ENCODE measurements at places on chromosomes 3 and 15.

DNA sequence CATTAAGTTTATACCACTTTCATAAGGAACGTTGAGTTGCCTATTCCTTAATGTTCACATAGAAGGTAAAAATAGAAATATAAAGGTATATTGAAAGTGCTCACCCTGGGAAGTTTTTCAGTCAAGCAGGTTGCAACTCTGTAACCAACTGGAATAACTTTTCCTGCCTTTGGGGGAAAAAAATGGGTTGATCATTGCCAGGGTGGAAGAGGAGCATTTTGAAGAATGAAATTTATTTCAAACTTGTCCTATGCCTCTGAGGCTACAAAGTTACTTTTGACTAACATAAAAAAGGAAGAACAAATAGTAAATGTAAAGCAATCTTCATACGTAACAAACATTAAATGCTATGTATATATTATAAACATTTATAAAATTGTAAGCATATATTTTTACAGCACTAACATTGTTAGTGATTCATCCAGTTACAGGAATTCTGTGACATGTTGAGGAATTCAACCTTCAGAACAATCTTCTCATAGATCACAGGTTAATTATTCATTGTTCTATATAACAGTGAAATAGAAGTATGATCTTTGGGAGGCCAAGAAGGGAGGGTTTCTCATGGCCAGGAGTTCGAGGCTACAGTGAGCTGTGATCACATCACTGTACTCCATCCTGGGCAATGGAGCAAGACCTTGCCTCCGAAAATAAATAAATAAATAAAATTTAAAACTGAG, 13.5 kb downstream of the EFHB start:
- no peak for DNase-seq

- DNase-seq, result no peak
Observed at GRCh38 chr3:136050250-136050649, 84.7 kb downstream of the PPP2R3A start.

- DNase-seq, result no peak
Observed at GRCh38 chr3:78165876-78166275, 1126.0 kb downstream of the ROBO2 start.

DNA sequence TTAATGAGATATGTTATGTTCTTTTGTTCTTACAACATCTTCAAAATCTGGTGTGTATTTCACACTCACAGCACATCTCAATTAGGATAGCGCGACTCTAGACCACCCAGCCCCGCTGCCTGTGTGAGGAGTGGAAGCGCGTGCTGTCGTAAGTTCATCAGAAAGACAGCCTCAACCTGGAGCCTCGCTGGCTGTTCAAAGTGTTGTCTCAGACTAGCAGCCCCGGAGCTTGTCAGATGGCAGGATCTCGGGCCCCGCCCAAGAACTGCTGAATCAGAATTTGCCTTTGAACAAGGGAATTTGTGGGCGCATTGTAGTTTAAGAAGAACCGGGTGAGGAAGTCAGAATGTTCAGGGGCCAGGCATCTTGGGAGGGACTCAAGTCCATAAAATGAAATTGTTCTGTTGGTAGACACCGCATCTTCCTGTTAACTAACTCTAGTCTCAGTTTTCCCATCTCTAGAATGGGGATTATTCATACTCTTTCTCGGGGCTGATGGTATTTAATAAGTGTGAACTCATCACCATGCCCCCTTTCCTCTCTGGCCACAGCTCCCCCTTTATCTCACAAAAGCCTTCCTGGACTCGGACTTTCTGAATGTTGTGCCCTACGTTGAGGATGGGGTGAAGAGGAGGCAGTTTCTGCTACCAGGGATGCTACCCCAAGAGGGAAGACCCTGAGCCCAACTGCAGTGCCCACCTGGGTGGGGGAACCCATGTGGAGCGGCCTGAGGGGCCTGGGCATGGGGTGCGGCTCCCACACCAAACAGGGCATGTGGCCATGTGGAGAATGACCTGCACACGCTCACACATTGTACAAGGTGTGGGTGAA, 40.4 kb downstream of the BHLHE40 start:
- DNase-seq, result no peak

DNA sequence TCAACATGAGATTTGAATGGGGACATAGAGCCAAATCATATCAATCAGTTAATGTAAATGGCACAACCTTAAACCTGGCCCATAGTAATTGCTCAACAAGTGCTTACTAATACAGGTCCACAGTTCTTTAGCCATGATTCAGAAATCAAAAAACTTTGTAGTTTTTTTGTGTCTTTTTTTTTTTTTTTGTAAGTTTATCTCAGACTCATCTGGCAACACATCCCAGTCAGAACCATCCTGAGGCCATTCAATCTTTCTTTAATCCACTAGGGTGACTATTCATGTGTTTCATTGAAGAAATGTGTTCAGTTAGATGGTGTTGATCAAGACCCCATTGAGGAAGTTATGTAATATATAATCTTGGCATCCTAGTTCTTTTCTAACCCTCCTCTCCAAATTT, 65.4 kb downstream of the ABI3BP start:
- no peak for DNase-seq

DNA sequence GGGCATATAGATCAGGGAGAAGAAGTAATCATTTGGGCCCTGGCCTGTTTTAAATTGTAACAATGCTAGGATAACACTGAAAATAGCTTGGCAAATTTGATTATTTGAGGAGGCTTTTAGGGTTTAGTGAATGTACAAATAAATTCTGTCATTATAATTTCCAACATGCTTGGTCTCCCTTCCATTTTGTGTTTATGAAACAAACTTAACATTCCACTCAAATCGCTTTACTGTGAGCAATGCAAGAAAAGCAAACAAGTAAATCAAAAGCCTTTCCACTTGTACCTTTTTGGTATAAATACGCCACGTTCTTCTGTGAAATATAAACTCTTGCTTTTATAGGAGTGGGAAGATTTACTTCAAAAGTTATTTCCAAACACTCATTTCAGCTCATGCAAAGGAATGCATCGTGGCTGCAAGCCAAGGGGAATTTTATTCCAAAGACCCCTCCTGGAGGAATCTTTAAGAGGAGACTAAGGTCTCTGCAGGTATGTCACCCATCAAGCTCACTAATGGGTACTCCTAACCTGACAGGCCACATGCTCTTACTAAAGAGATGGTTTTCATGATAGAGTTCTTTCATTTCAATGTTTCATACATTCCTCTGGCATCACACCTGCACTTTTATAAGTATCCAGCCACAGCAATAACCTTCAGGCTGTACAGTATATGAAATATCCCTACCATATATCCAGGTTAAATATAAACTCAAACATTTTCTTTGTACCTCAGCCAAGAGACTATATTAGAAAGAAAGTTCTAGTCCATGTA, 115.2 kb downstream of the P3H2 start:
- no peak for DNase-seq

- peak; percentile 90 for DNase-seq
Observed at GRCh38 chr3:165742351-165742750, 94.9 kb downstream of the BCHE start.

- DNase-seq, result no peak
Observed at GRCh38 chr3:113097960-113098447, 107.2 kb downstream of the GTPBP8 start.

GRCh38 chr15:55279746-55280351, 9.8 kb downstream of the RAB27A start:
- DNase-seq, result no peak

GRCh38 chr15:38670128-38671005, 105.8 kb upstream of the RASGRP1 start:
- DNase-seq, result no peak

- no peak for DNase-seq
Observed at GRCh38 chr15:69224383-69224782, 63.9 kb downstream of the GLCE start.

- no peak for DNase-seq
Observed at GRCh38 chr3:64871834-64872249, 184.0 kb upstream of the ADAMTS9 start.

All from NCI-H1105 (cell line).